Coronary artery (tissue), 2 donors: ENCODE measurements at places on chromosomes 7 and 10.

- DNase-seq, result no peak
Measured at GRCh38 chr7:129055861-129056464, 1.1 kb upstream of the TNPO3 start.

DNA sequence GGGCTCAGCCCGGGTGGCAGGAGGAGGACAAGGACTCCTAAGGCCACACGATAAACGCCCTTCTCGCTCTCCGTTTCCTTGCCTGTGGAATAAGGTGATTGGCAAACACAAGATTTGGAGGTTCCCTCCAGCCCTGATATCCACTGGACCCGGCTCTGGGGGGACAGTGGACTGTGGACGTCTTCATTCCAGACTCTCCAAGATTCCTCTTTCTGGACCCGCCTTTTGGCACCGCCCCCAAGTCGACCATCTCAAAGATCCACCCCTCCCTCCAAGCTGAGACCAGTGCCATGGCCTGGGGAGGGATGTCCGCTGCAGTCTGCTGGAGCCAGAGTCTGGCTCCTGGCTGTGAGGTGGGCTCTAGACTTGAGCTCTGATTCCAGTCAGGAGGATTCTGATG, 23.6 kb downstream of the ZNF783 start:
- no peak for DNase-seq

DNA sequence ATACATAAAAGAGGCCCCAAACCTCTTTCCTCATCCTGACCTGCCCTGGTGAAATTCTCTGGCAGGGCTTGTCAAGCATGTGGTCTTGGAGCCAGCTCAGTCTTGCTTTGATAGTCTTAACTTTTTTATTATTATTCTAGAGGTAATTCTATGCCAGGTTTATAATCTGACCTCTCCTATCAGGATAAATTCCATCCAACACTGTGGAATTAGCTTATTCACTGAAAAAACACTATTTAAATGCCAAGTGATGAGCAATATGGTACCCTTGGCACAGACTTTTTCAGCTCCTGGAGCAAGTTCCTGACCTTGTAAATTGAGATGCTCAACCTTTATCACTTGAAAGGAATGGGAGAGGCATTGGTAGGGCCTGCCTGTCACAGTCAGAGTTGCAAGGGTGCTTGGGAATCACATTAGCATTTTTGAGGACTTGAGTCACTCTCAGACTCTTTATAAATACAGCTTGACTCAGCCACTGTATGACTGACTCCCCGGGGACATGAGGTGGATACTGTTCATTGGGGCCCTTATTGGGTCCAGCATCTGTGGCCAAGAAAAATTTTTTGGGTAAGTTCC, at the start of gene CPA4:
Gene CPA4, plus strand, starts transcription at position 480 of the 576 bp plus-strand sequence. Its CDS starts 20 bp downstream, at position 500.
- DNase-seq, result no peak

DNA sequence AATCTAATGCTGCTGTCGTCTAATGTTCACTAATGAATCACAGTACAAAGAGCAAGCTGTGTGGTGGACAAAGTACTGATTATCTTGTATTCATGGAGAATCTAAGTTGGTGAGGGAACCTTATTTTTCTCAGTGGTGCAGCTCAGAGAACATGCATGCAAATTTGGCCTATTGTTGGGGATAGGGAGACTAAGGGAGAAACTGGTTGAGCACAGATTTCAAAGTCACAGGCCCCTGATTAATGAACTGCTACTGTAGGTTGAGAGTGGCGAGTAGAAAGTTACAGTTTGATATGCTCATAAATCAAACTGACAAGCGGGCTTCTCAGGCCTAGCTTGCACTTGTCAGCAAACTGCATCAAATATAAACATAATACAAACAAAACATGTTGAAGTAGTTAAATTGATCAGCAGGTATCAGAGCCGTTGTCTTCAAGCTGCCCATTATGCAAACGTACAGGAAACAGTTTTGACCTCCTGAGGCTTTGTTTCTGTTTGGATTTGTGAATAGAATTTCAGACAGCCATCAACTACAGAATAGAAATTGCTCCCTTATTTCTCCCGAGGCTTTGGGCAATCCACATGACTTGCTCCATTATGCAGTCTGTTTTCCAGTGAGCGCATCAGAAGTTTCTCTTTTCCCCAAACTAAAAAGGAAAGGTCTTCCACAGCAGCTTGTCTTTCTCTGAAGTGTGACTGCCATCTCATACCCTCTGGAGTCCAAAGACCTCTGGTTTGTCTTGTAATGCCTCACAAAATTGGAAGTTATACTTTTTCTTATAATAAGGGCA, 215.8 kb downstream of the FOXP2 start:
- no peak for DNase-seq
